ENCODE measurements at places on chromosomes 1 and 21. TPM values are rescaled to one million over a fixed set of nuclear protein-coding genes. Genes with fewer than 3 reads are reported as not detected.
A peak's percentile ranks its signal among the peaks of the same experiment; 100 is the strongest.

Gene CLCA2
- not detected for total RNA-seq

DNA sequence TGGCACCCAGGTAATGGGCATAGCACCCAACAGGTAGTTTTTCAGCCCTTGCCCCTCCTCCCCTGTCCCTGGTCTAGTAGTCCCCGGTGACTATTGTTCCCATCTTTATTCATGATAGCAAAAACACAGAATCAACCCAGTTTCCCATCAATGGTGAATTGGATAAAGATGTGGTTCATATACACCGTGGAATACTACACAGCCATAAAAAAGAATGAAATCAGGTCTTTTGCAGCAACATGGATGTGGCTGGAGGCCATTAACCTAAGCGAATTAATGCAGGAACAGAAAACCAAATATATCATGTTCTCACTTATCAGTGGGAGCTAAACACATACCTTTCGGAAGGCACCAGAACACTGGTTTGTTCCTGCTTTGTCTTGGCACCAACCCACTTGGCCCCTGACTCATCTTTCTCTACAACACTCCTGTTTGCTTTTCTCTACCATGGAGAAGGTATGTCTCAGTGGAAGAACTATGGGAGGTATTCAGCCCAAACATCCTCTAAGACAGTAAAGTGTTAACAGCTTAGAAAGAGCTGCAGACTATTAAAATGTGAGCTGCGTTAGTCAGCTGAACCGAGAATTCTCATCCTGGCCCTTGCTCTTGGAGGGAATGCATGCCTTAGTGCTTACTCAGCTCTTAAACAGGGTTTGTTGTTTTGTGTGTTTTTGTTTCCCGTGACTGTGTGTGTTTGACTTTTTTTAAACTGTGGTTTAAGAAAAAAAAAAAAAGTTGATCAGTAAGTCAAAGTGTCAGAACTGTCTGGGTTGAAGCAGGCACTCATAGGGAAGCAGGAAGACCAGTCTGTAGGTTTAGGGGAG lies 203.0 kb downstream of the TOMM20 start:
- no peak for DNase-seq

Gene MNDA
- total RNA-seq, result not detected

DNA sequence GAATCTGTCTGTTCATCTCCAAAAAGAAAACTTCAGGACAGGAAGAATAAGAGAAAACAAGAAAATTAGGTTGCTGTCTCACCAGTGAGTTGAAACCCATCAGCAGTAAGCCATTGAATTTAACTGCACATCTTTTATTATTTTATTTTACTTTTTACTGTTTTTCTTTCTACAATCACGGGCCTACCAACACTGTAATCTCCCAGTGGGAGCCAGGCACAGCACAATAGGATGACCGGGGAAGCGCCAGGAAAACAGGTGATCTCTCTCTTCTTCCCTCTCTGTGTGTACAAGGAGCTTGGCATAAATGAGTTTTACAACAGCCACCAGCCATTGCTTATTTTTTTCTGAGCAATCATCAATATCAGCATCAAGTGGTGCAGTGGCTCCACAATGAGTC lies 113.1 kb upstream of the ESRRG start:
- DNase-seq, result no peak

DNA sequence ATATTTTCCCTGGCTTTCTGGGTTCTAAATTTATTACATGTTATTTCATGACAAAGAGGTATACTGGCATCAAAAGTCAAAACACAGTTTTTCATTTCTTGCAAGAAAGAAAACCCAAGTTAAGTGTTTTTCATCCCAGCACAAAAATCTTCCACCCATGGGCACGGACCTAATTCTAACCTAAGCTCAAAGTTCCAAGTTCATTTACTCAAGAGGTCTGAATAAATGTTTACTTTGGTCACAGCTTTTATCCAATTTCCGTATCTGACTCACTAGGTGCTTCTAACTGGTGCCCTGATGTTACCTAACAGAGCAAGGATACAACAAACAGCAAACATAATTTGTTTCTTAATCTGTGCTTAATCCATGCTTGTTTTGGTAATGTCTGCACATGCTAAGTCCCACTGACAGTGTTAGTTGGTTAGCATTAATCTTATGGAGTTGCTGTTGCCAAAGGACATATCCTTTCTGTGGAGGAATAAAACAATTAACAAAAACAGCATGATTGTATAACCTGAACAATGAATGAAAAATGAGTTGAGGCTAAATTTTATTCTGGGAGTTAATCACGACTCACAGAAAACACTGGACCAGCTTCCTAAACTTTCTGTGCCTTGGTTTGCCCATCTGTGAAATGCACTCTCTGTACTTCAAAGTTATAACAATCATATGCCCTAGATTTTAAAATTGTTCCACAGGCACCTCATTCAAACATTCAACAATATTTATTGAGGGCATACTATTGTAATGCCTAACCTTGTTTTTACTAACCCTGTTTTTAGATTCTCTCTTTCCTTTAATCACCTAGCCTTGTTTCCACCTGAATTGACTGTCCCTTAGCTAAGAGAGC lies 4.2 kb upstream of the CHD1L start:
- DNase-seq, result no peak

- no peak for DNase-seq
Observed at GRCh38 chr1:53878492-53879105, 11.0 kb downstream of the YIPF1 start.

DNA sequence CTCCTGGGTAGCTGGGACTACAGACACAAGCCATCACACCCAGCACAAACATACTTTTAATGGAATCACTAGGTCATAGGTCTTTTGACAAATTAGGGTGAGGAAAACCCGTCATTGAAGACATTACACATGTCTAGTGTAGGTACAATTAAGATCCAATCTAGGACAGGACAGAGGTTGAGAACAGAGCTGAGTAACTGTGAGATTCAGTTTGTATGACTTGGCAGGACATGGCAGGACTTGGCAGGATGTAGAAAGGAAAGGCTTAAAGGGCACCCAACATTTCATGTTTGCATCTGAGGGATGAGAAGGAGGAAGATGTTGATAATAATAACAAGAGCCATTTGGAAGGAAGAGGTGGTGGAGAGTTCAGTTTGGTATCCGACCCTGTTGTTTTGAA lies 483.8 kb downstream of the PCP4 start:
- no peak for DNase-seq

Gene PTAFR
- total RNA-seq, result not detected

- peak; percentile 53 for DNase-seq
Observed at GRCh38 chr1:44786138-44786840, 1.7 kb downstream of the BEST4 start.

DNA sequence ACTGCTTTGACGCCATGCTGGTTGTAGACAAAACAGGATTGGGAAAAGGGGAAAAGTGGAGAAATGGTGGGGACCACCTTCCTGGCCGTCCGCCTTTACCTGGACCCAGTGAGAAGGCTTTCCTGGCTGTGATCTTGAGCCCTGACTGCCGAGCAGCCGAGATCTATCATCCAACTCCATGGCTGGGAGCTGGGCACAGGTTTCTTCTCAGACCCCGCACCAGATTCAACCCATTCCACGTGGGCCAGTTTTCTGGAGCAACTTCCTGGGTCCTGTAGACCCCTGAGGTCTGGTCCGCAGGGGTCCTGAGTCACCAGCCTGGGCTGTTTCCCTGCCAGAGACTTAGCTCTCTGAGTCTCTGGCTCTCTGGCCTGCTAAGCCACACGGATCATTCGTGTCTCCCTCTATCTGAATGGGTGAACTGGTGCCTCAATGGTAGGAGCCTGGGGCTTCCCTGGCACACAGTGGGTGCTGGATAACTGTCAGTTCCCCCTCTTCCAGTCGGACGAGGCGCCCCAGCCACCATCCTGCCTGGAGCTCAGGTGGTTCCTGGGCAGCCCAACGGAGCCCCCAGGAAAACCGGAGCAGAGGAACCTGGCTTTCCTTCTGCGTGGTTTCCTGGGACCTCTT lies 4.5 kb upstream of the NPHP4 start:
- no peak for DNase-seq

Gene CGN
- total RNA-seq, result 1.2 TPM

Gene ADORA1
- 60.9 TPM for total RNA-seq

DNA sequence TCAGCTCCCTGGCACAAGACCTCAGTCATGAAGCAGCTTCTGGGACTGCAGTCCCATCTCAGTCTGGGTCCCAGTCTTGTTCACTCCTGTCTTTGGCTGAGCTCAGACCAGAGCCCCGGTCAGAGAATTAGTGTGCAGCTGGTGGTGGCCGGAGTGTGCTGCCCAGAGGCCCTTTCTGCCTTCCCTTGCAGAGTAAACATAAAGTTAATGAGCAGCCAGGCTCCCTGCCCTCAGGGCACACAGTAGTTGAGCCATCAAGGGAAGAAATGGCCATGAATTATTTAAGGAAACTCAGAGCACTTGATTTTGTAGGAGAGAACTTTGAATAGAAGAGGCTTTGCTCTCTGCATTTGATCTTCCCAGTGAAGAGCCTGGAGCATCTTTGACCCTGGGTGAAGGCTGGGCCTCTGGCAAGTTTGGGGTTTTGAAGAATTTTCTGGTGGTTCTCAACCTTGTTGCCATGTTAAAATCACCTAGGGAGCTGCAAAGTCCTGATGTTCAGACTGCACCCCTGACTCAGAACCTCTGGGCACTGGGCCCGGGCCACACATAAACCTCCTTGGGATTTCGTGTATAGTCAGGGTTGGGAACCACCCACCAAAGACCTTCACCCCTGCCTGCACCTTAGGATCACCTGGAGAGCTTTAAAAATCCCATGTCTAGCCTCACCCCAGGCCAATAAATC lies 26.4 kb upstream of the SELENON start:
- DNase-seq, result peak; percentile 72

DNA sequence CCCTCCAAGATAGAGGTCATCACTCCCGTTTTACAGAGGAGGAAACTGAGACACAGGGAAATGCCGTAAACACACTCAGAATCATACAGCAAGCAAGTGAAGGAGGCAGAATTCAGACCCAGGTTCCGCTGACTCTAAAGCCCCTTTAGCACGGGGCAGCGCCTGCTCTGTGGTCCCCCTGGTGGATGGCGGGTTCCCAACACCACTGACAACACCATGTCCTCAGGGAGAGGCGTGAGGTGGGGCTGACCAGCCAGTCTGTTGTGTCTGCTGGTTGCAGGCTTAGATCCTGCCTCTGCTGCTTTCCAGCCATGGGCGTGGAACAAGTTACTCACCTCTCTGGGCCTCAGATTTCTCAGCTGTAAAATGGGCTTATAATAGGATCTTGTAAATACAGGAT lies 617.3 kb downstream of the MATN1 start:
- peak; percentile 49 for DNase-seq

DNA sequence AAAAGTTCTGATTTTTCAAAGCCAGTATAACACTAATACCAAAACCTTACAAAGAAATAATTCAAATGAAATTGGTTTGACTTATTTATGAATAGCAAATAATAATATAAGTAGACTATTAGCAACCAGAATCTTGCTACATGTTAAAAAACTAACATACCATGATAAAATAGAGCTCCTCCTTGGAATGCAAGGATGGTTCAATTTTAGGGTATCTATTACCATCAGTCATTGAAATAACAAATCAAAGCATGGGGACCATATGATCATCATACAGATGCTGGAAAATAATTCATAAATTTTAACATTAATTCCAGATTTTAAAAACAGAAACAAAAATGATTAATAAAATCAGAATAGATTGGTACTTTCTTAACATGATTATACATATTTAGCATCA lies 66.3 kb downstream of the RRAGC start:
- DNase-seq, result no peak

GRCh38 chr1:39485046-39485803 lies 6.2 kb upstream of the BMP8A start:
- no peak for DNase-seq

DNA sequence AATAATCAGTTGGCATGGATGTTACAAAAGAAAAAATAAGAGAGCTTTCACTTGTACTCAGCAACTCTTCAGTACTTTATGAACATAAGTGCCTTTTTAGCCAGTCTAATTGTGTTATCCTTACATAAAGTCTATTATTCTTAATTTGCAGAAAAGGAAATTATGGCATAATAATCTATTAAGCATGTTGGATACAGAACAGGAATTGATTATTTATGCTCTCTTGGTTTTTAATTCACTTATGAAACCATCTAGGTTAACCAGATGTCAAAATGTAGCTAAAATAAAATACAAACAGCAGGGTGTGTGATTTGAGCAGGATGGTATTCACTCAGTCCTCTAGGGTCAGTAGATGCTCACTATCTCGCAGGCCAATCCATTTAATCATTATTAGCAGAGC lies 79.7 kb downstream of the PLPPR5 start:
- DNase-seq, result no peak

DNA sequence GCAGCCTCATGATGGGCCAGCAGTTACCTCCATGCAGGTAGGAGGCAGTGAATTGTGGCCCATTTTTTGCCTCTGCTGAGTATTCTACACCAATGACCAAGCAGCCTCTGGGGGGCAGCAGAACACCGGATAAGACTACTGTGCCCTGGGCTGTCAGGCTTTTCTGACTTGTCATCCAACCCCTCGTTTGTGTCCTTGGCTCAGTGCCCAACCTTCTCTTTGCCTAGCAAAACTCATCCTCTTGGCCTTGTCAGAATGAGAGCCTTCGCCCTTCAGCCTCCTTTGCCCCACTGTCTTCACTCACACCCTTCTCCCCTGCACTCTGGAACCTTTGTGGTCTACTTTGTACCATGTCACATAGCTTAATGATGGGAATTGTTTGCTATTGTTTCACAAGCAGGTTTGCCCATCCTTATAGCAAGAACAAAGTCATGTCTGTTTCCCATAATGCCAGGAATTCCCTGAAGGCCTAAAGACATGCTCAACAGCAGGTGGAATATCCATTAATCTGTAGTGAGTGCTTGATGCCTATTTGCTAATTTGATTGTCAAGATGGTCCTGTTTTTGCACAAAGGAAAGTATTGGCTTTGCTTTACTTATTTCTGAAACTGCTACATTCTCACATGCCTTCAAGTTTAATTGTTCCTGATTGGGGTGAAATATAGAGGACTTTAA lies 255.9 kb downstream of the HHAT start:
- DNase-seq, result peak; percentile 97

GRCh38 chr1:53430261-53430660 lies 28.9 kb upstream of the DMRTB1 start:
- no peak for DNase-seq

Gene HAPLN2
- 0.20 TPM for total RNA-seq

Gene EVA1B
- 5.8 TPM for total RNA-seq

DNA sequence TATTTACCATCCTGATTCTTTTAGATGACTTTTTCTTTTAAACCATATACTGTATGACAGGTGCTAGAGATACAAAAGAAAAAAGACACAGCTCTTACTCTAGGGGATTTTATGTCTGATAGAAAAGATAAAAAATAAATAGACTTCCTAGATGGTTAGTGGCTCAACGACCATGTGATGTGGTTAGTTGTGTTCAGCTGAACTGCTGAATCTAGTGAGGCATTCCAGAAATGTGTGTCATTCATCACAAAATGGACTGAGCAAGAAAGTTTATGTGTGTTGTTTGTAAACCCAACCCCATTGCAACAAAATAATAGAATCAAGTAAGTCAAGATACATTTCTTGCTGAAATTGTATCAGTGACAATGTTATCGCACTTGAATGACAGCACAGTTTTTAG lies 205.8 kb upstream of the LYPLAL1 start:
- no peak for DNase-seq

Gene VASH2
- total RNA-seq, result 129 TPM

All from SJCRH30 (cell line).